ENCODE measurements at places on chromosomes 11 and 22.

DNA sequence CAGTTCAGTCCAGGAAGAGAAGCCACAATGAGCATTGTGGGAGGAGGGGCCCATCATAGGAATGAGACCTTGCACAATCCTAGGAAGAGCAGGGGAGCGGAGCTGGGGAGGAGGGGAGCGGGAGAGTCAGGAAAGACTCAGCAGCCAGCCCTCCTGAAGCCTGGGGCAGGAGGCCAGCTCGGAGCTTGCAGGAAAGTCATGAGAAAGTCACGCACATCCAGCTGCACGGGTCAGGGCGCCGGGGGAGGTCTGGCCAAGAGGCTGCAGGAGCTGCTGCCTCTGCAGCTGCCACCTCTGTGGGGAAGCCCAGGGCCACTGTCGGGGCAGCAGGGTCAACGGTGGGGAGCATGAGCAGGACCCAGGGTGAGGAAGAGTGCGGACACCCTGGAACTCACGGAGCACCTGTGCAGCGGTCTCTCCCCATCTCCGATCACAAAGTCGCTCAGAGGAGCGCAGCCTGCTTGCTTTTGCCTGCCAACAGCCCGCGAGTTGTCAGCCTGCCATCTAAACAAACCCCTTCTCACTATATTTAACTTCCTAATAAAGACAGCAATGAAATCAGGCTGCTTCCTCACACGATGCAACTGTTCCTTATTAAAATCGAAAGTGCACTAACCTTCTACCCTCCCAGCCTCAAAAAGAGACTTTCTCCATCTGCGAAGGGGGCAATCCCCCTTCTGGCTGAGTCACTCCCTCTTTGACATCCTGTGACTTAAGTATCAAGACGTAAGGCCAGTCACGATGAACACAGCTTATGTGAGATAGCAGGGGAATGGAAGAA, 52.9 kb upstream of the RTL6 start:
- DNase-seq = peak; percentile 15

DNA sequence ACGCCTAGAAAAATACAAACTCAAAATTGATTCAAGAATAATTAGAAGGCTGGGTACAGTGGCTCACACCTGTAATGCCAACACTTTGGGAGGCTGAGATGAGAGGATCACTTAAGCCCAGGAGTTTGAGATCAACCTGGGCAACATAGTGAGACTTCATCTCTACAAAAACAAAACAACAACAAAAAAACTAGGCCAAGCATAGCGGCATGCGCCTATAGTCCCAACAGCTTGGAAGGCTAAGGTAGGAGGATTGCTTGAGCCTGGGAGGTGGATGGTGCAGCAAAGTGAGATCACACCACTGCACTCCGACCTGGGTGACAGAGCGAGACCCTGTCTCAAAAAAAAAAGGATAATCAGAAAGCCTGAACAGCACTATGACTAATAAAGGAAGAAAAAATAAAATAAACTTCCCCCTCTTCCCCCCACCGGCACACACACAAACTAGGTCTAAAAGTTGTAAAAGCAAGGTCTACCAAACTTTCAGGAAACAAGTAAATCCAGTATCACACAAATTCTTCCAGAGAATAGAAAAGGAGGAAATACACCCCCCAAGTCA, 35.8 kb downstream of the RRAS2 start:
- no peak for DNase-seq

DNA sequence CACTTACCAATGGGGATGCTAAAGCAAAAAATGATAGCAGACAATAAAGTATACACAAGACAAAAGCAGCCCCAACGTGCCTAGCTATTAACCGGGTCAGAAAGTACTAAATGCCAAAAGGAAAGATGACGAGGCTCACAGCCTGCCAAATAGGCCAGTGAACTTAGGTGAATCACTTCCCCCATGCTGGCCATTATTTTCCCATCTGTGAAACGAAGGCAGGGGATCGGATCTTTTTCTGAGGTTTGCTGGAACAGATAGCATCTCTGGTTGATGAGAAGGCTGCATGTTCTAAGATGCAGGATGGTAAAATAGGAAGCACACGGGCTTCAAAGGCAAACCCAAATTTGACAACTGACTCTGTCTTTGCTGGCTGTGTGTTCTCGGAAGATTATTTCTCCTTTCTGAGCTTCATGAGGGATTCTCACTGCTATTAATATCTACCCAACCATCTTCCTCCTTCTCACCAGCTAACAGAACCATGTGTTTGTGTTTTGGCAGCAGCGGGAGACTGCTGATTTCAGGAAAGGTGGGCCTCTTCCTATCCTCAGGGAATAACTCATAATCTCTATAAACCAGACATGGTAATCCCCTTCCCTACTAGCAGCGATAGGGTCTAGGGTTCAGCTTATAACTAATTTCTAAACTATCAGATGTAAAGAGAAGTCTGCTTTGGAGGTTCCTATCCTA, 390.7 kb downstream of the LARGE1 start:
- no peak for DNase-seq

- DNase-seq = no peak
These were observed 47.7 kb downstream of the TRIOBP start for GRCh38 chr22:37744589-37744988.

GRCh38 chr11:33825854-33826560, 51.7 kb upstream of the FBXO3 start:
- DNase-seq = no peak

GRCh38 chr11:72842653-72843330, 28.6 kb downstream of the ATG16L2 start:
- DNase-seq = no peak

GRCh38 chr11:114176321-114176720, 116.8 kb downstream of the ZBTB16 start:
- DNase-seq = no peak

DNA sequence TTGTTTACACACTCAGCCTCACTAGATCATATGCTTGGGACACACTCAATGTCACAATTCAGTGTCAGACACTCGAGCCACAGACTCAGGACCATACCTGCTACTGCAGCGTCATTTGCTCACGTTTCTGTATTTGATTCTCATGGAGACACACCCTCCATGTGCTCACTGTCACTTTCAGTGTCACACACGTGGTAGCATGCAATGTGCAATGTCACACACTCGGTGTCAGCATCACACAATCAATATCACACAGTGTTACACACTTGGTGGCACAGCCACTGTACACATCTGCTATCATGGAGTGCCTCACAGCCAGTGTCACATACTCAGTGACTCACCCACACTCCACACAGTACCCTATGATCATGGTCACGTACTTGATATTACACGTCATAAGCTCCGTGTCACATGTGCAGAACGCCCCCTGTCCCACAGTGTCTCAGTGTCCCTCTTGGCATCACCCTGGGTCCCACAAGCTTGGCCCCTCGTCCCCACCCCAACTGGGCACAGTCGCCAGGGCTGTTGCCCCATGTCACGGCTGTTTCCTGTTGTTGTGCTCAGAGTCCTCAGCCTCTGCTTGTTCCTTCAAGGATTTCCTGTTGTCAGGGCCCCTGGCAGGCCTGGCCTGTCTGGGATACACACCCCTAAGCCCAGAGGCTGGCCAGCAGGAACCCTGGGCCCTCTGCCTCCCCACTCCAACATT, 49.6 kb downstream of the PDE2A start:
- no peak for DNase-seq

GRCh38 chr11:44267750-44268613, 42.0 kb downstream of the ALX4 start:
- no peak for DNase-seq

GRCh38 chr11:21798216-21798615, 394.7 kb upstream of the ANO5 start:
- DNase-seq = no peak

DNA sequence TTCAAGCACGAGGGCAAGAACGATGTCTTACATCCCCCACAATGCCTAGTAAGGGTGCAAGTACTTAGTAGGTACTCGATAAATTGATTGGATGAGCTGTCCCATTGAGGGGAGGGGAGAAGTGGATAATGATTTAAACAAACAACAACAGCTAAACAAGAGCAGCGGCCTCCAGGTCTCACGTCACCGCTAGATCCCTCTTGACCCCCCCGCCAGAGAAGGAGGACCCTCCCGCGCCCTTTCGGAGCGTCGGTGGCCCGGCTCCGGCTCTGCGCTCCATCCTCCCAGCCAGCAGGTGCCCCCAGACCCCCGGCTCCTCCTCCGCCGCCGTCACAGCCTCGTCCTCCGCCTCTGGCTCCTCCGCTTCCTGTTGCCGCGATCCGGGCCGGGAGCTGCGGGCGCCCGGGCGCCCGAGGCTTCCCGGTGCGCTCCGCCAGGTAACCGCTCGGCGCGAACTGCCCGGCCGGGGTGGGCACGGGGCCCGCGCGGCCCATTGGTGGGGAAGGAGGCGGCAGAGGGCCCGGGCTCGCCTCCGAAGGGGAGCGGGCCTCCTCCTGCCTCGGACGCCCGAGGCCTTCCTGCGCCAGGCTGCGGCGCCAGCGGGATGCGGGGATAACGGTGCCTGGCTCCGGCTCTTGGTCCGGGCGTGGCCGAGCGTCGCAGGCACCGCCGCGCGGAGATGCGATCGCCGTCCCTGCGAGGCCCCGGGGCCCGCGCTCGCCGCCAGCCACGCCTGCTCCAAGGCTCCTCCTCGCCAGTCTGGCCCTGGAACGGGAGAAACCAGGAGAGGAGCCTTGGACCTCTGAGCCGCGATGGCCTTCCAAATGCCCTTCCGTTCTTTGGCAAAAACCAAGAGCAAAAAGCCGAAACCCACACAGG, at the start of gene TLCD5:
TLCD5 (plus strand) TSS at position 368 of the 879 bp plus-strand sequence. CDS start 2,143 bp downstream, outside the sequence.
- DNase-seq = peak; percentile 31

DNA sequence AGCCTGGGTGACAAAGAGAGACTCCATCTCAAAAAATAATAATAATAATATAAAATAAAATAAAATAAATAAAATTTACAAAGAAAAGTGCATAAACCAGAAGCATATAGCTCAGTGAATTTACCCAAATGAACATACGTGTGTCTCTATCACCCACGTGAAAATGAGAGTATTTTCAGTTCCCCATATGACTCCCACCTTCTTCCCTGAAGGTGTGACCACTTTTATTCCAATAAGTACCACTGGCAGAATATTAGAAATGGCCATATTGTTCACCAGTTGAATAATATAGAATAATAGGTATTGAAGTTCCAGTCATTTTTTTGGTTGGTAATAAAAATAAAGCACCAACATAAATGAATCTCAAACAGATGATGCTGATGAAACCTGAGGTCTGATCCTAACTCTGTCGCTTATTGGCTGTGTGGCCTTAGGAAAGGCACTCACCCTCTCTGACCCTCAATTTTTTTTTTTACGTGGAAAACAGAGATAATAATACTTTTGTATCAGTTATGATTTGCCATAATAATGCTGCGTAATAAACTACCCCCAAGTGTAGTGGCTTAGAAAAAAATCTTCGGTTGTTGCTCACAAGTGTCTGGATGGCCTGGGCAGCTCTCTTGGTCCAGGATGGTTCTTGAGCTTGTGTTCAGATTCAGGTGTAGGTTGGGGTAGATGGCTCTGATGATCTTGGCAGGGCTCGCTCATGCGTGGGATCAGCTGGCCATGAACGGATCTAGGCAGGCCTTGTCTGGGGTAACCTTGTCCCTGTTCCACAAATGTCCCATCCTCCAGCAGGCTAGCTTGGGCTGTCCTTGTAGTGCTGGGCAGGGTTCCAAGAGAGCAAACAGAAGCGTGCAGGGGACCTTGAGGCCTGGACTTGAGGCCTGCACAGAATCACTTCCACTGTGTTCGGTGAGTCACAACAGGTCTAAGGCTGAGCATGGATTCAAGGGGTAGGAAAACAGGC, 88.1 kb downstream of the MYO18B start:
- no peak for DNase-seq

GRCh38 chr22:36776722-36777121, 803 bp upstream of the IFT27 start:
- no peak for DNase-seq

DNA sequence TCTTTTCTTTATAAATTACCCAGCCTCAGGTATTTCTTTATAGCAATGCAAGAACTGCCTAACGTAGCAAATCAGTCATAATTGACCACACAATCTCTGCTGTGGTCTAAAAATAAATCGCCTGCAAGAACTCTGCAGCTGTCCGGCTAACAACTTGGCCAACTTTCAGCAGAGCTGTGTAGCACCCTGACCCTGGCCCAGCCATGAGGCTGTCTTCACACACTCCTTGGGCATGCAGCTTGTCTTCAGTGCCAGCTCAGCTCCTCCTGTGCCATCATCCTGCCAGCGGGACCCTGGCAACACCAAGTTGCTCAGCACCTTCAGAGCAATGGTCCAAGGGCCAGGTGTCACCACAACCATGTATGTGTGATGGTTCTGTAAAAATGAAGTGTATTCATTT, 355.6 kb downstream of the OPCML start:
- DNase-seq = no peak

DNA sequence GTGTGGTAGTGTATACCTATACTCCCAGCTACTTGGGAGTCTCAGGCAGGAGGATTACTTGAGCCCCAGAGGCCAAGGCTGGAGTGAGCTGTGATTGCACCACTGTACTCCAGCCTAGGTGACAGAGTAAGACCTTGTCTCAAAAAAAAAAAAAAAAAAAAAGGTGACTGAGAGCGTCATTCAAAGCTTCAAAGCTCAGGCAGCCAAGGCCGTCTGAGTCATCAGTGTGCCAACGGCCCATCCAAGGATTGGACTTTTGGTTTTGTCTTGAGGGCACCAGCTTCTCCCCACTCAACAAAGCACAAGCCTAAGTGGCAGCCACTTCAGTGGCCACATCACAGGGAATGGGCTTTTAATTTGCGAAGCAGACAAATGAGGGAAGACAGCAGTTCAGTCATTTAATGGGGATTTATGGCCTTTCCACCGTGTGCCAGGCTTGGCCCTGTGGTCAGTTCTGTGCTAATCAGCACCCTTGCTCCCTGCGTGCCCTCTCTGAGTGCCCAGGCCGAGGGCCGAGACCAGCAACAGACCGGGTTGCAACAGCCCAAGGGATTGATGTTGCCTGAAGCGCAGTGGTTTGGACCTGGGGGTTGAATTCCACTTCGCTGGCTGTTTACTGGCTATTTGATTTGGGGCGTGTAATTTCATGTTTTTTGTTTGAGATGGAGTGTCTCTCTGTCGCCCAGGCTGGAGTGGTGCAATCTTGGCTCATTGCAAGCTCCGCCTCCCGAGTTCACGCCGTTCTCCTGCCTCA, 30.2 kb upstream of the CRYBB3 start:
- no peak for DNase-seq

DNA sequence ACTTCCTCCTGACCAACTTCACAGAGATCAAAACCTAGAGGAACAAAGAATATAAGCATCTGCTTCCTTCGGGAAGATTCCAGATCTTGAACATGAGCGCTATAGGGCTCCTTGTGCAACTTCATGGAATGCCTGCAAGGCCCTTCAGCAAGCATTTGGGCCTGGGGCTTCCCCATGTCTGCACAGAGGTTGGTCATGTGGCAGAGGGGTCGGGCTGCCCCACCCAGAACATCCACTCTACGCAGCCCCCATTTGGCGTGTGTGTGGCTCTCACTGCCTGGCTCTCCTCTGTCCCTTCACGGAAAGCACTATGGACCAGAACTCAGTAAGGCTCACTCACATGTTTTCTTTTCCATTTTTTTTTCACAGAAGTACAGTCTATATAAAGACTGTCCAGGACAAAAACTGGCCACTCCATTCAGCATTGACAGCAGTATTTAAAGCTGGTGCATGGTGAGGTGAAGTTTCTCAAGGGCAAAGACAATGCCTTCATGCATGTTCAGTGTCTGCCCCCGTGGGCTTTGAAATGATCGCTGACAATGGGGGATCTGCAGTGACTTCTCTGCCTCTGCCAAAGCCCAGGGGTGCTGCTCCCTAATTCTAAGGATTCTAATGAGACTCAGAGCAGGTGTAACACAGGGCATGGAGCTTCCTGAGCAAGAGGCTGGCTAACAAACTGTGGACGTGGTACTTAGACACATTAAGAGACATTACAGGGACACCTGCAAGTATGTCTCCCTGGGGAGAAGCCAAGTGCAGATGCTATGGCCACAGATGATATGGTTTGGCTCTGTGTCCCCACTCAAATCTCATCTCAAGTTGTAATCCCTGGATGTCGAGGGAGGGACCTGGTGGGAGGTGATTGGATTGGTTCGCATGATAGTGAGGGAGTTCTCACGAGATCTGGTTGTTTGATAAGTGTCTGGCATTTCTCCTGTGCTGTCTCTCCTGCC, 66.5 kb upstream of the PITPNB start:
- no peak for DNase-seq

Data from stimulated activated CD4-positive, alpha-beta T cell treated with anti-CD3 and anti-CD28 coated beads, Interleukin-2, amount 100 ng/mL, for 48 hours (primary cell).